ENCODE measurements at places on chromosomes 1 and 21.

DNA sequence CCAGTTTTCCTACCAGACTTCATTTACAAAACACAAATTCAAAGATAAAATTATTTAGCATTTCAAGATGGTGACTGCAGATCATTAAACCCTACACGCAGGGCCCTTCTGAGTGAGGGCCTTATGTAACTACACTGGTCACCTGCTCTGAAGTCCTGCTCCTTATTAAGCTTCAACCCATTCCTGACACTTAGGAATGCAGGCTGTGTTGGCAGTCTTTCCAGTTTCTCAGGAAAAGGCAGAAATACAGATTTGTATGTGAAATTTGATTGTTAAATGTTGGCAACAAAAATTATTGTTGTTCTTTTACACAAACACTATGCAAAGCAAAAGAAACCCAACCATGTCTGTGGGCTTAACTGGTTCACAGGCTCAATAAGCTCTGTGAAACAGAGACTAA is 25.8 kb upstream of the BCAS2 start:
- DNase-seq: no peak

DNA sequence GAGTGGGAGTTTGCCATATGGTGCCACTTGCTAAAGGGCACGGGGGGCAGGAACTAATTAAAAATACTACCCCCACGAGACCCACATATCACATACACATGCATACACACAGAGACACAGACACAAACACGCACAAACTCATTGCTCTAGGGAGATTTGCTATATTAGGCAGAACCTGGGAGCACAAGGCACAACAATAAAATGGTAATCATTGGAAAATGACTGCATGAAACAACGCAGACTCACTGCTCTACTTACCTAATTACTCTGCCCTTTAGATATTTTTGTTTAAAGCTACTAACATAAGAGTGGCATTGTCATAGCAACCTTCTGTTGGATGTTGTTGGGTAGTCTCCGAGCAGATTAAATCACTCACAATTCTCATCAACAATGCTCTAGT is 20.3 kb upstream of the RGS4 start:
- DNase-seq: no peak

GRCh38 chr1:3730543-3731247 is 21.6 kb upstream of the CCDC27 start:
- no peak for DNase-seq

DNA sequence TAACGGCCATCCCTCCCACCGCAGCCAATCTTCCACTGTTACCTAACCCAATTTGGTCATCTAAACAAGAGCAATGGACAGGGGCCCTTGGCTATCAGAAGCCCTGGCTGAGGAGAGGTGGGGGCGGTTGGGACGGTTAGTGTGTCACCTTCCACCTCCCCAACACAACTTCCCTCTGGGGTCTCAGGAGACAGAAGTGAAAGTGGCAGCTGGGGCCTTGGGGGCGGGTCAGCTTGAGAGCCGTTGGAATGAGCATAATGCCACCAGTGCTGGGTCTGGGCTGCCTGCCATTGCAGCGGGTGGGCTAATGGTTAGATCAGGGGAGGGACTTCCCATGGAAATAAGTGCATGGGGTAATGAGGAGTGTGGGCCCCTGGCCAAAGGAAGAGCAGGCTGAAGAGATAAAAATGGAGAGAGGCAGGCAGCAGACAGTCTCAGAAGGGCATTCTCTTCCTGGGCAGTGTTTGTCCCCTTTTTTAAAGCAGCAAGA is 7.9 kb downstream of the MEF2D start:
- DNase-seq: no peak

GRCh38 chr1:248815407-248816034 is 10.2 kb downstream of the SH3BP5L start:
- DNase-seq: no peak

GRCh38 chr1:31663622-31664452 is 19.2 kb upstream of the PEF1 start:
- DNase-seq: no peak

- DNase-seq: no peak
These were observed 24.5 kb upstream of the LRRC8C start for GRCh38 chr1:89608319-89608983.

DNA sequence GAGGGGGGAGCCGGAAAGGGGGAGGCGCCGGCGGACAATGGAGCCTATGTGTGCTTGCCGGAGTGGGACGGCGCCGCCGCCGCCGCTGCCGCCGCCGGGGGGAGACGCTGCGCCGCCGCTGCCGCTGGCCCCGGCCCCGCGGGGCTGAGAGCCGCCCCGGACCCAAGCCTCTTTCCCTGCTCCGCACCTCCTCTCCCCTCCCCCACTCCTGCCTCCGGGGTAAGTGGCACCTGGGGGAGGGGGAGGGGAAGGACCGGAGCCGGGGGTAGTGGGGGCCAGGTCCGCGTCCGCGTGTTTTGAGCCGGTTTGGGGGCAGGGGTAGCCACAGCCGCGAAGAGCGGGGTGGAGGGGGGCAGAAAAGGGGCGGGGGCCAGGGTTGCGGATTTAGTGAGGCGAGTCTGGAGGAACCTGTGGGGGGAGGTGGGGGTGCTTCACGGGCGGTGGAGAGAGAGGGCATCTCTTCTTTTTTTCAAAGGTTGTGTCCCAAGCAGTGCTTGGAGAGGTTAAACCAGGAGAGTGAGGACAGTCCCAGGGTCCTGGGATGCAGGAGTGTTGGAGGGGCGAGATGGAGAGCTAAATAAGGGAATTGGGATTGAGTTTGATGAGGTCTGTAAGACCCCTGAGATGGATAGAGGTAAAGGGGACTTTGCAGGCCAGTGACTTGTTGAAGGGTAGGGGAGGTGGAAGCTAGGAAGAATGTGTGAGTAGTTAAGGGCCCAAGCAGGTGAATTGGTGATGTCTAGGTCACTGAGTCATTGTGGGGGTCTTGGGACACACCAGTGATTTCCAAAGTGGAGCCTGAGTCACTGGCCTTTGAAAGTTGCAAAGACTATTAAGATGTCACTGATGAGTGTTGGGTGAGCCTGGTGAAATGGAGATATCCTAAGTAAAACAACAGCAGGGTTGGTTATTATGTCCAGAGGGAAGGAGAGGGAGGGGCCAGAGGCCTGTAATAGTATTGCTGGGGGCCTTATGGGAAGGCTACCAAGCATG is 59.1 kb downstream of the BCL9 start:
- DNase-seq: no peak

- DNase-seq: no peak
These were observed 16.4 kb upstream of the PAX7 start for GRCh38 chr1:18614069-18614735.

DNA sequence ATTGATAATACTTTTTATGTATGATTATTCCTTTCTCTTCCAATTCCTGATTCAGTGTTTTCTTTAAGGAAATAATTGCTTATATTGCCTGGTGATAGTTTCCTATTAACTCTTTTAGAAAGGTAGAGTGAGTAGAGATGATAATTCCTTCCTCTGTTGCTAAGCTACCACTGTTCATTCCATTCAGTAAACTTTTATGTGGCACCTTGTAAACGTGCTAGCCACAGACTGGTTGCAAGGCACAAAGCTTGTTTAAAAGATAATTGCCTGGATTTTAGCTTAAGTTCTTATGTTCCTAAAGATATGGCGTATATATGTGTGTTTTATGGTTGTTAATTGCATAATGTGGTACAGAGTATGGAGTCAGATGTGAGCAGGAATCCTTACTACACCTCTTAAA is 3.2 kb downstream of the ZFYVE9 start:
- DNase-seq: no peak

DNA sequence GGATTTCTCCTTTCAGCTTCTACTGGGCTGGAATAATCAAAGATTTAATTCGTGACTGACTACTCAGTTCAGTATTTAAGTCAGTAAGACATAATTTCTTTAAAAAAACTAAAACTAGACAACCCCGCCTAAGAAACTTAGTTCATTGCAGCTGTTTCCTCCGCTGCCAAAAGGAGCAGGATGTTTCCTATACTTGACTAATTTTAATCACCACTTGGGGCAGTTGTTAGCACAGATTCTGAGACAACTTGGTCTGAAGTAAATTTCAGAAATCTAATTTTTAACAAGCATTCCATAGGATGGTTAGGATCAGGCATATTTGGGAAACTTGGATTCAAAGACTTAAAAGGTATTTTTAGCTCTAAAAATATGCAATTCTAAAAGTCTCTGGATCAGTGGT is 34.0 kb downstream of the EPRS1 start:
- DNase-seq: no peak
